ENCODE measurements at places on chromosomes 7 and 10.

GRCh38 chr10:34281661-34282582 lies 533.2 kb downstream of the PARD3 start:
- no peak for DNase-seq

DNA sequence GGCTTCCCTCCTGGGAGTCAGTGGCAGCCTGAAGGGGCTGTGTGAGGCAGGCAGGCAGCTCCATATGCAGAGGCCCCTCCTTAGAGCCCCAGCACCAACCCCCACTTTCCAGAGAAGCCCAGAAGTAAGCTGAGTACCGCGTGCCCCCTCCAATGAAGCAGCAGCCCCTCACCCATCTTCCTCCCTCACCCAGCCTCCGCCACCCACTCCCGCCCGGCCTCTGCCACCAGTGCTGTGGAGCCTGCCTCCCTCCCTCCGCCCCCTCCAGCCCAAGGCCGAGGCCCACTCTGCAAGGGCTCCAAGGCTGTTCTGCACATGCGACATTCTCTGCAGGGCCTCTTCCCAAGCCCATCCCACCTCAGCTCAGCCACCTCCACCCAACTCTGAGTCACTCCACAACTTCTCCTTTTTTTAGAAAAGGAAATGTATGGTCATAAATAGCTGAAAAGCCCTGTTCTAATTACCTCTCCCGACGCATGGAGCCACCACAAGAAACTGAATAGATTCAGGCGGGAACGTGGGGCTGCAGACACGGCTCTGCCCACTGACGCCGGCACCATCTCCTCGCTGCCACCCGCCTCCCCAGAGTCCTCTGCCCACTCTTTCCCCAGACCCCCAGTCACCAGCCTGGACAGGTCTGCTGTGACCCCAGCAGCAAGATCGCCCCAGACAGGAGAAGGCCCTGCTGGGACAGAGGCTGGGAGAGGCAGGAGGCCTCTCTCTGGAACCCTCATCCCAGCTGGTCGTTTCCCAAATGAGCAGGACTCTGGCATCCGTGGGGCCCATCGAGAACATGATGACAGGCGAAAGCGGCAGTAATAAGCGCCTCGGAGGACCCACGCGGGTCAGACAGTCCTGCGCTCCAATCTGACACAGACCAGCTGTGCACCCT lies 213.9 kb downstream of the MAD1L1 start:
- DNase-seq: no peak

DNA sequence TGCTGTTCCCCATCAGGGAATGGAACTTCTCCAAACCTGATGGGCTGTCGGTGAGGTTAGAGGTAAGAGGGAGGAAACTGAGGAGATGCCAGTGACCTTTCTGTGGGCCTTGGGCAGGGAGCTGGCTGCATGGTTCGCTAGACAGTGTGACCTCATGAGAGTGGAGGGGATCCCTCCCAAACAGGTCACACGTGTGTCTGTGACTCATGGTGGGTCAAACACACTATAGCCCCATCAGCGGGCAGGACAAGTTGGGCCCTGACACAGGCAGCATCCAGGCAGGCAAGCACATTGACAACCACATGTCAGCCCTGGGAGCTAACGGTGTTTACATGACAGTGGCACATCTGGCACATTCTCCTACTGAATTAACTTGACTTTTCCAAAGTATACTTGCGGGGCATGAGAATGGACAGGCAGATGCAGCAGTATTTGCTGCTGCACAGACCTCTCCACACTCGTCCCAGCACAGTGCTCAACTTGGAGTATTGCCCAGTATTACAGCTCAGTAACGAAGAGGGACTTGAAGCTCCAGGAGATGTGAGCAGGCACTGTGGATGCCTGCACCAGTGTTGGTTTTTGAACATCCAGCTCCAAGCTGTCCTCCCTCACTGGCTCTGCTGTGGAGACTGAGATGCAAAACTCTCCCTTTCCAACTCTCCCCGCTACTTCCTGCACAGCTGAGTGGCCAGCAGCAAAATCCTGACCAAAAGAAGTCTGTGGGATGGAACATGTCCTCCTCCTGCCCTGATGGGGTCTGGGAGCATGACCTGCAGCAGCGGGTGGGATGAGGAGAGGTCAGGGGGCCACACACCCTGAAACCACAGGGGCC lies 199.6 kb downstream of the WDR37 start:
- no peak for DNase-seq

DNA sequence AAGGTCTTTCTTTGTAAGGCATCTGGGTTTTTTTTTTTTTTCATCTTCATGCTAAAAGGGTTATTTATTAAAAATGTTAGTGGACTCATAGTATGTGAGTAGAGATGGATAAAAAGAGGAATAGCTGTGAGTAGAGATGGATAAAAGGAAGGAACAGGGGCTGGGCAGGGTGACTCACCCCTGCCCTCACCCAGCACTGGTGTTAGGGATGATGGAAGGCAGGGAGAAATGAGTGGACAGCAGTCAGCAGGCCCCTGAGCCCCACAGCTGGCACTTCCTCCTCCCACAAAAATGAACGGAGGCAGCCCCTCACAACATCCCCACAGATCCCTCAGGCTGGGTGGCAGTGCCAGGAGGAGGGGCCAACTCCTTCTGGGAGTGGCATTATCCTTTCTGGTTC lies 39.3 kb downstream of the ANTXRL start:
- no peak for DNase-seq

GRCh38 chr7:96591159-96591899 lies 118.3 kb downstream of the SEM1 start:
- DNase-seq: no peak

DNA sequence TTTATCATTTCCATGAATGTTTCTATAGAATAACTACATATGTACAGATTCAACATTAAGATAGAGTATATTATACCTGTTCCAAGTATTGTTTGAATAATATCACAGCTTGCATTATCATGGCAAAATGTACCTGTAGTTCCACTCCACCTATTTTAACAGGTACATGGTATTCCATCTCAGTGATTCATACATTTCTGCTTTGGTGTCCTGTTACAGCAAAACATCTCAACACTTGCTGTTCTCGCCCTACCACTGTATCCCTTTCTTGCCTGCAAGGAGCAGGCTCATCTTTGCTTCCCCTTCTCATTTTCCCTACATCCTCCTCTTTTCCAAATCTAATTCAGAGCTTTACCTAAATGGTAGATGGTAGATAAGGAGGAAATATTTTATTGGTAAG lies 27.1 kb upstream of the SGCE start:
- DNase-seq: no peak

DNA sequence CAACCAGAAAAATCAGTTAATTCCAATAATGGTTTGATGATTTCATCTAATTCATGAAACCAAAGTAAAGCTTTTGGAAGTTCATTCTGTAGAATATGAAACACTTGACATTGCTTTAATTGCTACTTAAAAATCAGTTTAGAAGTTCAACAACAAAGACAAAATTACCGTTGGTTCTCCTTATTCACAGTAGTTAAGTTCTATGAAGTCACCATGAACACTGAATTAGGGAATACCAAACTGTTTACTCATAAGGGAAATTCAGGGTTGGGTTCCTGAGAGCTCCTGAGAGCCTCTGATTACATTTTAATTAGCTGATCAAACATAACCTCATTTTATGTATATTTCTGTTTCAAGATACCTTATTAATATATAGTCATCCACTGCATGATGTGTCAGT lies 46.2 kb downstream of the ZNF438 start:
- DNase-seq: no peak

DNA sequence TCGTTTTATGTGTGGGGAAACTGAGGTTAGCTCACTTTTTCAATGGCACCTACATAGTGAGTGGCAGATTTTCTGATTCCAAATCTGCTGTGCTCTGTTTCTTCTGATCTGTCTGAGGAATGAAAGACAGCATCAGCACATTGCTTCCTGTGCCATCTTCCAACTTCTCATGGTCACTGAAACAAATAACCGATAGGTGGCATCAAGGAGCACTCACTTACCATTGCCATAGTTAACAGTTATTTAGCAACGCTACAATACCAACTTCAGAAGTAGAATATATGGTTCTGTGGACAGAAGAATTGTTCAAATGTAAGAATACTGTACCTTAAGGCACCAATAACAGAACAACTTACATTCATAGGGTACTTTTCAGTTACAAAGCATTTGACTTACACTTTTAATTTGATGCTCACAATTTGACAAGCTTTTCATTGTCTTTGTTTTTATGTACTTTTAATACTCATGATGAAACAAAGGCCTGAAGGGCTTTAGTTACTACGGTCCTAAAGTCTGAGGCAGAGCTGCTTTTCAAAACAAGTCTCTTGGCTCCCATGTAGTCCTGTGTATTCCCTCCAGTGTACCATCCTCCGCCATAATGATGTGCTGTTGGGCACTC lies 228.9 kb upstream of the TCF7L2 start:
- no peak for DNase-seq

GRCh38 chr7:66181329-66181728 lies 23.8 kb upstream of the TPST1 start:
- no peak for DNase-seq

DNA sequence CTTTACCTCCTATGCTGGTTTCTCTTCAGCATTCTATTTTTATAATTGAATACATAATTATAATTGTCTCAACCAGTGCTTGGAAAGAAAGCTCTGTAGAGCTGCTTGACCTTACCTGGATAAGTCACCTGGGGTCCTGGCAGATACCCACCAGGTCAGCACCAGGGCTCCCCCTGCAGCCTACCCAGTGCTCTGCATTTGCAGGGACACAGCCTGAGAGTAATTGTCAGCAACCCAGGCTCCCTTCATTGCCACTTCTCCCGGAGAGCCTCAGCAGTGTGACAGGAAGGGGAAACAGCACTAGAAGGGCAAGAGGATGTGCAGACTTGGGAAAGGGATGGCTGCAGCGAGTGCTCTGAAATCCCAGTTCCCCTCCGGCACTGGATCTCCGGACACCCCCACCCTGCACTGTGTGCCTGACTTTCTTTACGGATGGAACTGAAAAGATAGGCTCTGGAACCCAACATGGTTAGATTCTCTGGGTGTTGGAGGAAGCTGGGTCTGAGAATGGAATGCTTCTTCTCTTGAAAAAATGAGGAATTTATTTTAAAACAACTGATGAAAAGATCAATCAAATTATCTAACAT lies 11.4 kb upstream of the PAX4 start:
- no peak for DNase-seq

GRCh38 chr10:69842882-69843281 lies 41.2 kb downstream of the COL13A1 start:
- DNase-seq: no peak

- no peak for DNase-seq
These were observed 6.2 kb downstream of the C10orf105 start for GRCh38 chr10:71713135-71714030.

GRCh38 chr7:110065121-110065520 lies 1025.8 kb upstream of the LRRN3 start:
- no peak for DNase-seq

GRCh38 chr7:80783678-80784327 lies 135.0 kb downstream of the SEMA3C start:
- no peak for DNase-seq

DNA sequence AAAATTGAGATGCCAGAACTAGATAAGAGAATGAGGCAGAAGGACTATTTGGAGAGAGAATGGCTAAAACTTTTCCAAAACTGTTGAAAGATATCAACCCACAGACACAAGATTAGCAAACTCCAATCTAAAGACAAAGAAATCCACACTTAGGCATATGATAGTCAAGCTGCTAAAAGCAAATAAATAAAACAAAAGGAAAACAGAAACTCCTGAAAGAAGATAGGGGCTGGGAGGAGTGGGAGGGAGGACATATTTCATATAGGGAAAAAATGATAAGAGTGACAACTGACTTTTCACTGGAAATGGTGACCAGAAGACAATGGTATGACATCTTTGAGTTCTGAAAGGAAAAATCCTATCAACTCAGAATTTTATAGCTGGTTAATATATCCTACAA lies 105.4 kb upstream of the ADO start:
- DNase-seq: no peak

DNA sequence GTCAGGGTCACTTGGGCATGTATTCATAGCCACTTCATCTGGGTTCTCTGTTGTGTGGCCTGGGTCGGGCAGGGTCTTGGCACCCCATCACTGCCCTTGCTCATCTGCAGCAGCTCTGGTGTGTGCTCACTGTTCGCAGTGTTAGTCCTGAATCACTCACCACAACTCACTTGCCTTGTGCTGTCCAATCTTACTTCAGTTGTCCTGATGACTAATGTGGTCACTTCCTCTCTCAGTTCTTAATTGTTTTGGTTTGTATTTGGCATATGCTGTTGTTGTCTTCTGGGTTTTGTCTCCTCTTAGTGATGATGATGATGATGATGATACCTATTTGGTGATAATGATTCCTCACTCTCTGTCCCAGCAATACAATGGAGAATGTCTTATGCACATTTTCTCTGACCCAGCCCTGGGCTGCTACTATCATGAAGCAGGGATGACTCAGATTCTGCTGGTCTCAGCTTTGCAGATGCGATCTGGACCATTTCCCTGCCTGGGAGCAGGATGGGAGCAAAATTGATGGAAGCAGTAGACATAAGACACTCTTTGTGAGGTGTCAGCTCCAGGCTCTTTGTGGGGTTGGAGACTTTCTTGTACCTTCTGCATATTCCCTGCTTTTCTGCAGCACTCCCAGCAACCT lies 17.0 kb downstream of the ADRA2A start:
- DNase-seq: no peak

DNA sequence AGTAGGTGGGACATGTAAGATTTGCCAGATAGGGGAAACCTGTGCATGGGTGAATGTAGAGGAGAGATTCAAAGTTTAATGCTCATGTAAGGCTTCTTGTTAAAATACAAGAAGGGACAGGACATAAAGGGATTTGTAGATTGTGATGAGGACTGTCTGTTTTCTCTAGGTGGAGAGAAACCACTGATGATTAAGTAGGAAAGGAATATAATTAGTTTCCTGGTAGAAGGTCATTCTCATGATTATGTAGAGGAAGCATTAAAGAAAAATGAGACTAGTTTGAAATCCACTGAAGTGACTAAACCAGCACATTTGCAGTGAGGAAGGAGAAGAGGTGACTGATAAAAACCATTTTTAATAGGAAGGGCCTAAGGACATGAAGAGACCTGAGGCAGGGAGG lies 19.6 kb upstream of the MACC1 start:
- DNase-seq: no peak

DNA sequence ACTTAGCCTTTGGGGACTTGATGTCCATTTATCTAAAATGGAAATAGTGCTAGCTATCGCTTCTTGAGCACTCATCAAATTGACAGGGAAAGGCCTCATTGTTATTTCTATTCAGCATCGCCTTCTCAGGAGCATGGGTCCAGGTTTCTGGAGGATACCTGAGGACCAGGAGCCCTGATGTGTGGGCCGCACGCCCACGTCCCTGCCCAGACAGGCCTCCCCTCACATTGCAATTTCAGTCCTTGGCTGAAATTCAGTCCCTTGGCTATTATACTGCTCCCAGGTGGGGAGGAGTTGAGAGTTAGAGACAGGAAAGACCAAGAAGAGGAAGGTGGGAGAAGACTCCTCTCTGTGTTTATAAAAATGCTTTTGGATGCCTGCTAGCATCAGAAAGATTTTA lies 38.9 kb downstream of the GPRIN2 start:
- no peak for DNase-seq

DNA sequence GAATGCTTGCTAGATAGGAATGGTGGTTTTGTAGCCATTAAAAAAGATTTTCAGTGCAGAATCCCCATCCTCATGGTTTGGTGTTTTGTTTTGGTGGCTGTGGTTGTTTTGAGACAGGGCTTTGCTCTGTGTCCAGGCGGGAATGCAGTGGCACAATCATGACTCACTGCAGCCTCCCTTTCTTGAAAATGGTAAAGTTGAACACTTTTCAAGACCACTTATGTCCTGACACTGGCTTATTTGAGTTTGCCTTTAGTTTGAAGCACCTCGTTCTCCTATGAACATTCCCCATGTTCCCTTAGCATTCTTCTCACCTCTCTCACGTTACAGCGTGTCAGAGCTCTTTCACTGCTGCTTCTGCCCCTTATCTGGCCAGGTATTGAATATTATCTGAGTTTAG lies 140.1 kb downstream of the LRRC4 start:
- no peak for DNase-seq

All from stimulated activated CD4-positive, alpha-beta T cell treated with anti-CD3 and anti-CD28 coated beads, Interleukin-12 subunit alpha, Interleukin-12 subunit beta, amount 100 ng/mL, for 24 hours (primary cell).